ENCODE measurements at places on chromosomes 13 and 19.

DNA sequence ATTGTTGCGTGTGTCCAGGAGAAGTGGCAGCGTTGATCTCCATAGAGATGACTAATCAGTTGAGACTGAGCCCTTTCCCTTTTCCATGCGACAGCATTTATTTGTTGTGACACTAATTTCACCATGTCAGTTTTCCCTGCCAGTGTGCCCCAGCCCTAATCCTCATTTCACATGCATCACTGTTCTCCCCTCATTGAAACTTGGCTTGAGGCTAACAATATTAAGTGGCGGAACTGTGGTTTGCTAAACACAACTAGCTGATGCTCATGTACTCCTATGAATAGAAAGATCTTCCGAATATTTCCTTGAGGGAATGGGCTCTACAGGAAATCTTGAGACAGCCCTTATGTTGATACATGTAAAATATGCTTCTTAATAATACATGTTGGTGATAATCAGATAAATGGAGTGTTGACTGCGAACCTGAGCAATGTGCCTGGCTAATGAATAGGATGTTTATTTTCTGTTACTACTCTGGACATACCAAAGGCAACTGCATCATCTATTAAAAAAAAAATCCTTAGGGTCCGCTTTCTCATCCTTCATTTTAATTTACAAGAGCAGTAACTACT is 258.6 kb downstream of the ATP8A2 start:
- DNase-seq = no peak

DNA sequence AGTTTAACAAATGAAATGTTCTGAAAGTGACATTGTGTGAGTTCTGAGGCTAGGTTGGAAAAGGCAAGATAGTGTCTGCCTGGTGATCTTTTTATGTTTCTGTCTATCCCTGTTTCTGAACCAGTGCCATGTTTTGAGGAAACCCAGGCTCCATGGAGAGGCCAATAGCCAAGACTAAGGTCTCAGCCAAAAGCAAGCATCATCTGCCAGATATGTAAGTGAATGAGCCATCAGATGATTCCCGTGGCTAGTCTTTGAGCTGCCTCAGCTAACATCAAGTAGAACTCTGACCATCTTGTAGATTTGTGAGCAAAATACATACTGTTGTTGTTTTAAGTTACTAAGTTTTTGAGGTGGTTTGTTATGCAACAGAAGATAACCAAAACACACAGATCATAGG is 19.6 kb upstream of the CCNA1 start:
- no peak for DNase-seq

- DNase-seq = no peak
These were observed 418 bp upstream of the ZNF709 start for GRCh38 chr19:12485052-12485416.

- DNase-seq = peak; percentile 54
These were observed 15.5 kb downstream of the GGACT start for GRCh38 chr13:100573121-100573520.

GRCh38 chr13:103805771-103806170 is 739.6 kb upstream of the SLC10A2 start:
- DNase-seq = no peak
